Stimulated activated CD4-positive, alpha-beta T cell treated with anti-CD3 and anti-CD28 coated beads, TNF-alpha, amount 100 ng/mL, for 1 hour (primary cell): ENCODE measurements at places on chromosomes 2 and 18.

- DNase-seq = no peak
Measured at GRCh38 chr18:32851936-32852335, 79.1 kb upstream of the KLHL14 start.

- no peak for DNase-seq
Measured at GRCh38 chr18:6333981-6334380, 80.7 kb downstream of the L3MBTL4 start.

- DNase-seq = no peak
Measured at GRCh38 chr2:101521487-101521886, 46.6 kb upstream of the RFX8 start.

DNA sequence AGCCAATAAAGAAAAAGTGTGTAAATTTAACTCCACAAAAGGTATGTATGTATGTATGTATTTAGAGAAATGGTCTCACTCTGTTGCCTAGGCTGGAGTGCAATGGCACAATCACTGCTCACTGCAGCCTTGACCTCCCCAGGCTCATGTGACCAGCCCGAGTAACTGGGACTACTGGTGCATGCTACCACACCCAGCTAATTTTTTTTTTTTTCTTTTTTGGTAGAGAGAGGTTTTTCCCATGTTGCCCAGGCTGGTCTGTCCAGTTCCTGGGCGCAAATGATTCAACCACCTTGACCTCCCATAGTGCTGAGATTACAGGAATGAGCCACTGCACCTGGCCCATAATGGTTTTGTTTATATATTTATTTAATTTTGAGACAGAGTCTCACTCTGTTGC lies 67.1 kb downstream of the CERKL start:
- no peak for DNase-seq

DNA sequence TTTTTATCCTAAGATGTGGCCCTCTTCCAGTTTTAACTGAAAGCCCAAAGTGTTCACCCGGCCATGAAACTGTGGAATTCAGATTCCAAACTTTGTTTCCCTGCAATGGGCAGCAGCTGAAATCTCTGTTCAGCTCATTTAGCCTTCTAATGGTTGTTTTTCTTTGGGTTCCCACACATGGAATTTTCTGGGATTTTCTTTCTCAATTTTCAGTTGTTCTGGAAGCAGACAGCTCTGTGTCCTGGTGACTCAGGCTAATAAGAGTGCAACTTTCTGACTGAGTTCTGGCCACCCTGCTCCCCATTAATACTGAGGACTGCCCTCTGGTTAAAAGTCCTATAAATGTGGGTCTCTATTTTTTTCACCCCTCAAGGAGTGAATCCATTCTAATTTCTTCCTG lies 78.5 kb downstream of the PMS1 start:
- no peak for DNase-seq

GRCh38 chr2:230984393-230985220 lies 11.3 kb upstream of the SPATA3 start:
- DNase-seq = no peak

- no peak for DNase-seq
Measured at GRCh38 chr2:159013103-159013502, 44.7 kb downstream of the TANC1 start.

DNA sequence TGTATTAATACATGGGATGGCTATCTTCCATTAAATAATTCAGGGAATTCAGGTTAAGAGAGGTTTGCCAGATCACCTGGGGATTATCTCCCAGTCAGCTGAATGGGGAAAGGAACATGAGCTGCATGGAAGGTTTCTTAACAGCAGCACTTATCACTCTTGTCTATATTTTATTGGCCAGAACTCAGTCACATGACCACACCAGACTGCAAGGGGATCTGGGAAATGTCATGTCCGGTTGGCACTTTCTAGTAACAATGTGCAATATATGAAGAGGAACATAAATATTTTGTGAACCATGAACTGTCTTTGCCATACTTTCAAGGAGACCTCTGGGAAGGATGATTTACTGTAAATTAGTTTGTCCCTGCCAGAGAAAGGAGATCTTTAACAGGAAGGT lies 599.1 kb downstream of the SLC4A3 start:
- no peak for DNase-seq

- DNase-seq = no peak
Measured at GRCh38 chr18:35289727-35290093, 319 bp downstream of the ZSCAN30 start.

DNA sequence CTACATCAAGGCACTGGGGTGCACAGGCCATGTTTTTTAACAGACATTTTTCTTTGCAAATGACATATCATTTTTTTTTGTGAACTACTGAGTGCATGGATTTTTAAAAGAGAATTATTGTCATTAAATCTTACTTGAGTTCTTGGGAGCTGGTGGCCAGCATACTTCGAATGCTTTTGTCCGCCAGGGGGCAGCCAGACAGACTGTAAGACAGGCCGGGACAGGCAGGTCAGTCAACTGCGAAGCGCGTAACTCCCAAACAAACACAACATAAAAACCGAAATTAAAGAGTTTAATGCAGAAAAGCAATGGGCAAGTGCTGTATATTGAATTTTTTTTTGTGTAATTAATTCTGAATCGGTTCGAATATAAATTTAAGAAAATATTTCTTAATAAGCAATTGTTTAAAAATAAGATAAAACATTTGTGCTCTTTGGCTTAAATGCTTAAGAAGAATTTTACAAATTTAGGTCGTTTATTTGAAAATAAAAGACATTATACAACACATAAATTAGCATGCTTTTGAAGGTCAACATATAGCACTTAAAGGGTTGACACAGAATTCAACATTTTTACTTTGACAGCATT lies 142.2 kb upstream of the PXDN start:
- no peak for DNase-seq

- no peak for DNase-seq
Measured at GRCh38 chr2:119232666-119232993, 9.0 kb downstream of the STEAP3 start.

DNA sequence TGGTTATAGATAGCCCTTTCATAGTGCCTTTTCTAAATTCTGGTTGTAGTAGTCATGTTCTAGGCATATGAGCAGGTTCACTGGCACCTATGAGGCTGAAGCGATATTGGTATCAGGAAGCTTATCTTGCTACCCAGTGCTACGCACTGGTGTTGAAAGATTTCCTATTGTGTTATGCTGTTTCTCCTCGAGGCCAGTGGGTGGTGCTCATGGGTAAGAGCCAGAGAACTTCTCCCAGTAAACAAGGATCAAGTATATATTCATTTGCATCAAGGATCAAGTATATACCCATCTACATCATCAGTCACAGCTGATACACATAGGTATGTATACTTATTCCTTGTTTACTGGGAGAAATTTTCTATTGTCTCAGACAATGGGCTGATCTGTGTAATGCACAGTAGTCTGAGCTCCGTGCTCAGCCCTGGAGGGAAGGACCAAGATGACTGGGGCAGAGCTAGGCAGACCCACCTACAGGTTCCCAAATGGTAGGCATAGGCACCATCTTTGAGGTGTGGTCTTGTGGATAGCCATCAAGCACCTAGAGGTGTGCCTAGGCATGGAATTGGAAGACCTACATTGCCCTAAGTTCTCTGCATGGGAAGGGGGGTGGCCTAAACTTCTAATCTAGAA lies 101.2 kb upstream of the GALNT13 start:
- DNase-seq = no peak

DNA sequence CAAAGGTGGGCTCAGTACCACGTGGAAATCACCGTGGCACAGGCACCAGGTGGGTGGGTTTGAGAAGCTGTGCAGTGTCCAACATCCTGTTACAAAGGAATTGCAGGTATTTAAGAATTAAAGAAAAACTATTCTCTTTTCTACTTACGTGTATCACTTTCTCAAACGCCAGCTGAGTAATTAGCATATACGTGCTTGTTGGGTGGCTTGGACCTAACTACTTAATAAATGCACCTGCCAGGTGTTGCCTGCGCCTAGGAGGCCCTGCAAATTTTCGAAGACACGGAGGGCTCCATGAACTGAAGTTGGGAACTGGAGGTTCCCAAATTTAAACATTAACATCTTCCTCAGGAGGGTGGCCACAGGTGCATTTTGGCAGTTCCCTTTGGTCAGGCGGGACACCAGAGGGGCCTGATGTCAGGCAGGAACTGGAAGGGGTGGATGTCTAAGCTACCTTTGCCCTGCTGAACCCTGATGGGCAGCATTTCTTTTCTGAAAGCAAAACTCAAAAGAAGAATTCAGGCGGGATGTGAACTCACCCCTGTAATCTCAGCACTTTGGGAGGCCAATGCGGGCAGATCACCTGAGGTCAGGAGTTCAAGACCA lies 84.8 kb downstream of the HS6ST1 start:
- DNase-seq = no peak

GRCh38 chr2:60998628-60999545 lies 18.6 kb upstream of the PEX13 start:
- no peak for DNase-seq

DNA sequence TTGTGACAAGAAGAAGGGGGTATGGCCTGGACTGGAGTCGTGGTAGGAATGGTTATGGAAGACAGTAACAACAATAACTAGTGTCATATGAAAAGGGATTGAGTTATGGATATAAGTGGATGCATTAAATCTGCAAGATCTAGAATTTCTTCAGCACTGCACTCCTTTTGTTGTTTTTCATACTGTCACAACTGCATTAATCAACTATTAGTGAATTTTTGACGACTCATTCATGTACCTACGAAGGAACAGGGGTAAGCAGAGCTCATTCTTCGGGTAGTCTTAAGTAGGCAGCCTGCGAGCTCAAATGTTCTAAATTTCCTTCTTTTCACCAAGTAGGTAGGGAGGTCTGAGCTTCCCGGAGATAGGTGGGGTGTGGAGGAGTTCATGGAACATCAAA lies 109.7 kb upstream of the UPP2 start:
- no peak for DNase-seq

DNA sequence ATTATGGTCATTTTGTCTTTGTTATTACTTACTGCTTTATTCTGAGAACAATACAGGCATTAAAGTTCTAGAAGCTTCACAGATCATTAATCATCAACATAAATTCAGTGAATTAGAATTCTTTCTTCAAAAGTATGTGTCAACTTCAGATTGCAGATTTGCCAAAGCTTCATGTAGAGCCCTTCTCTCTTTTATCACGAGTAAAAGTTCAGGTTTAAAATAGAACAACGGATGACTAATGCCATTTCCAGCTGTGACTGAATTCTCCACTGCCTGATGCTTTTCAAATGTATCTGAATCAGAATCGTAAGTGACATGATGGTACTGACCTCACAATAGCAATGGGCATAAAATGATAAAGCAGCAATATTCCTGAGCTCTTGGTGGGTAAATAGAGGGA lies 116.0 kb downstream of the ABCA12 start:
- DNase-seq = no peak

DNA sequence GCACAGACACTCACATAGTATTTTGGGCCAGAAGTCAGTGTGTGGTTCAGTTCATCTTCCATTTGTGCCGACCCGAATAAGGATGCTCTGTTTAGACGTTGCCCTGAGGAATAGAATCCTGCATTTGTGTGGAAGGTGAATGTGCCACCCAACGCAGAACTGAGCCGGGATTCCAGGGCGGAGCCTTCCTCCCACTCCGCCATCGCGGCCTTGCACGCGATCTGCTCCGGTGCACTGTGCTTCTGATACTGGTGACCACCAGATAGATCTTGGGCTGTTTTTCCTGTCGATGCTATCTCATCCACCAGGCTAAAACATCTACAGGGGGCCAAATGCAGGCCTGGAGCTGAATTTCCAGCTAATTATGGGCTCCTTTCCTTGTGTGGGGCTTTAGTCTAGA lies 29.6 kb upstream of the SNTG2 start:
- no peak for DNase-seq

DNA sequence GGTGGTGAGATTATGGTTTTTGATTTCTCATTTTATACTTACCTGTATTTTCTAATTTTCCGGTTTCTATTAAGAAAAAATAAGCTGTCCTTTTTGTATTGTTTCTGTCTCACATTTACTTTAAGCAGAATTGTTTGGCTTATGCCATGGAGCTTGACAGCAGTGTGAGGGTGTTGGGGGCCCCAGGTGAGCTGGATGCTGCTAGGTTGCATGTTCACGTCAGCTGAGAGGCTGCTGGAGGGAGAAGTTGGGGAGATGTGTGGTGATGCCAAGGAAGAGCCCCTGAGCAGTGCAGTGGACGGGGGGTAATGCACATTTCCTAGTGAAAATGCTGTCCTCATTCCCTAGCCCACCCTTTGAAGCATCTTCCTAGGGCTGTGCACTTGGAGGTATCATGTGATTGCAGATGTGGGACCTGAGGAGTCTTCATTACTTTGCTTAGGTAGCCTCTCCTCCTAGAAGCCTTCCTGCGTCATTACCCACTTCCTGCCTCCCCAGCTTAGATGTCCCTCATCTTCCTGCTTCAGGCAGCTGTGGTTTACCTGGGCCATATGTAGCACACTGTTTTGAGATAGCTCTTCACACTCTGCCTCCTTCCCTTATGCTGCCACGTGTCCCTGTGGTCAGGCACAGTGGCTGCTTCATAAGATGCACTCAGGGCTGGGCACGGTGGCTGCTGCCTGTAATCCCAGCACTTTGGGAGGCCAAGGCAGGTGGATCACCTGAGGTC lies 16.2 kb downstream of the ATG16L1 start:
- DNase-seq = peak; percentile 19

GRCh38 chr2:237511433-237511832 lies 24.4 kb downstream of the MLPH start:
- DNase-seq = no peak

DNA sequence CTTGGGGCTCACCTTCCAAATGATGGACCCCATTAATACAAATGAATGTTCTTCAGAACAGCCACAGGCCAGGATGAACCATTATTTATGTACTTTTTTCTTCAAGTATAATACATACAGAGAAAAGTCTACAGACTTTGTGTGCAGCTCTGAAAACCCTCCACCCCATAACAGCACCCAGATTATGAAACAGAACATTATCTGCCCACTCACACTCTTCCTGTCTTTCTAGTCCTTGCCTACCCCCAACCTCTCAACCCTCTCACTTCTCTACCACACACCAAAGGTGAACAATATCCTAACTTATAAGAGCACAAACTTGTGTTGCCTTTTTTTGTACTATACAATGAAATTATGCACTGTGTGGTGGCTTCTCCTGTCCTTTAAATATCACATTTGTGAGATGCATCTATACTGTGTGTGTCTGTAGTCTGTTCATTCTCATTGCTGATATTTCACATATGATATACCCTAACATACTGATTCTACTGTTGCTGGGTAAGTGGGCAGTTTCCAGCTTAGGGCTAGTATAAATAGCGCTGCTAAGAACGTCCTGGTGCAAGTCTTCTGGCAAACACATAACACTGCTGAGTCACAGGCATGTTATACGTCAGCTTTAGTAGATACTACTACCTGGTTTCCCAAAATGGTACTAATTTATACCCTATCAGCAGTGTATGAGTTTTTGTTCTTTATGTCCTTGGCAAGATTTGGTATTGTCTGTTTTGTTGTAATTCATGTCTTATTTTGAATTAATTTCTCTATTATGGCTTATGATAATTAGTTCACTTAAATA lies 1.0 kb upstream of the NPHP1 start:
- DNase-seq = no peak
